Heart right ventricle (tissue), 16 donors: ENCODE measurements at places on chromosomes 16 and 17. TPM values are rescaled to one million over a fixed set of nuclear protein-coding genes. Genes with fewer than 3 reads are reported as not detected.

The RSL1D1 gene
- polyA plus RNA-seq = 63.3 TPM

The PIK3R6 gene
- 1.5 TPM for polyA plus RNA-seq

The RNF43 gene
- polyA plus RNA-seq = 1.2 TPM

DNA sequence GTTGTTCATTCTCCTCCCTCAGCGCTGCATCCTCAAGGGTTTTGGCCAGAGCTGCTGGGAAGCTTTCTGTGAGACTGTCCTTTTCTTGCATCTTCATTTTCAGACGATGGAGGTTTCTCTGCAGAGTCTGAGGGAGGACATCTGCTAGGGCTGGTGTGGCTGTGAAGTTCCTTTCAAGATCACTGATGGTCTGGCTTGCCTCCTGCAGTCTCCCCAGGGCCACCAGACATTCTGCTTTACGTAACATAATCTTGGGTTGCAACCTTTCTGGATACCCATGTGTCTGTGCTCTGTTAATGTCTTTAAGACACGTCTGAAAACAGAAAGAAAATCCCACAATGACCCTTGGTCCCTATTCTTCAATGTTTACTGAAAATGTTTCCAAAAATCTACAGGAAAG, 29.0 kb downstream of the SMYD4 start:
- no peak for DNase-seq
- peaks cover 56% of the 10 kb centered on the region for H3K36me3 ChIP-seq
- H3K27me3 ChIP-seq = no peaks in the 10 kb centered on the region
- H3K4me3 ChIP-seq = no peak overlapping the region
- no peak overlapping the region for H3K27ac ChIP-seq

The LGALS9B gene
- not detected for polyA plus RNA-seq

The PLEKHH3 gene
- 42.1 TPM for polyA plus RNA-seq

The SLC5A10 gene
- 0.06 TPM for polyA plus RNA-seq

DNA sequence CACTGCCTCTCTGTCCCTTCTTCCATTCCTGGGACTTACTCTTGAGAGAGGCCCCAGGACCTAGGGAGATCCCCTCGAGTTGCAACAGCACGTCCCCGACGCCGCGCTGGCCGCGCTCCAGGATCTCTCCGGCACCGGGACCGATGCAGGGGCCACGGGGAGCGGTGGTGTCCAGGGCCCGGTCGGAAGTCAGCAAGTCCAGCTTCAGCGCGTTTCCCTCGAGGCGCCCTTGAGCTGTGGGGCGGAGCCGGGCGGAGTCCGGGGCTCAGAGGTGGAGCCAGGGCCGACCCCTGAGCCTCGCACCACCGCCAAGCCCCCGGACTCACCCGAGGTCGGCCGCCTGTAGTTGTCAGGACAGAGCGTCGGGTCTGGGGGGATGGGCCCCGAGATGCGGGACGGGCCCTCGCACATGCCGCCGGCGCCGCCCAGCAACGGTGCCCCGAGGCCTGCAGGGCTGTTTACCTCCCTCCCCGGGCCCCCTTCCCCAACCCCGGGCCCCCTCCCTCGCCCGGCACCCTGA, 458 bp downstream of the ENKD1 start:
- H3K4me1 ChIP-seq = peaks cover 27% of the 10 kb centered on the region
- H3K27ac ChIP-seq = peak overlapping the region; percentile 98
- H3K27me3 ChIP-seq = no peaks in the 10 kb centered on the region
- peak; percentile 59 for DNase-seq

- no peak for DNase-seq
- no peak overlapping the region for H3K27ac ChIP-seq
- H3K27me3 ChIP-seq = no peaks in the 10 kb centered on the region
- H3K4me1 ChIP-seq = peaks cover 24% of the 10 kb centered on the region
Observed at GRCh38 chr17:5434984-5435383, 4.0 kb downstream of the C1QBP start.

The CRYBA1 gene
- polyA plus RNA-seq = not detected

The GABARAP gene
- 540 TPM for polyA plus RNA-seq

DNA sequence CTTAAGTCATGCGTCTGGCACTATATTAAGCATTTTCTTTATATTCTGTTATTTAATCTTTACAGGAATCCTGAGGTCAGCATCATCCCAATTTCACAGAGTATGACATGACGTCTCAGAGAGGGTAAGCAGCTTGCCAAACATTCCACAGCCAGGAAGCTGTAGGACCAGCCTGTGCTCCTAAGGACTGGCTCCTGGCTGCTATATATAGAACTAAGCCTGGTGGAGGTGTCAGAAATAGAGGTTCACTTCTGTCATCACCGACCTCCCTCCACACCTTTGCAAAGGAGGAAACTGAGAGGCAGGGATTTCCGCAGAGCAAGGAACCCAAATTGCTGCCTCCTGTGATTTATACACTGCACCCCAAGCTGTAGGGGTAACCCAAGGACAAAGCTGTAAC, 37.9 kb upstream of the NDRG4 start:
- H3K27me3 ChIP-seq = peaks cover 13% of the 10 kb centered on the region
- DNase-seq = no peak
- H3K4me3 ChIP-seq = no peak overlapping the region
- peaks cover 12% of the 10 kb centered on the region for H3K4me1 ChIP-seq

The KRTAP3-2 gene
- not detected for polyA plus RNA-seq

The RRAD gene
- 176 TPM for polyA plus RNA-seq

The SGCA gene
- polyA plus RNA-seq = 314 TPM
